T follicular helper cell (primary cell): ENCODE measurements at places on chromosomes 2 and 18.
A peak's percentile ranks its signal among the peaks of the same experiment; 100 is the strongest.

DNA sequence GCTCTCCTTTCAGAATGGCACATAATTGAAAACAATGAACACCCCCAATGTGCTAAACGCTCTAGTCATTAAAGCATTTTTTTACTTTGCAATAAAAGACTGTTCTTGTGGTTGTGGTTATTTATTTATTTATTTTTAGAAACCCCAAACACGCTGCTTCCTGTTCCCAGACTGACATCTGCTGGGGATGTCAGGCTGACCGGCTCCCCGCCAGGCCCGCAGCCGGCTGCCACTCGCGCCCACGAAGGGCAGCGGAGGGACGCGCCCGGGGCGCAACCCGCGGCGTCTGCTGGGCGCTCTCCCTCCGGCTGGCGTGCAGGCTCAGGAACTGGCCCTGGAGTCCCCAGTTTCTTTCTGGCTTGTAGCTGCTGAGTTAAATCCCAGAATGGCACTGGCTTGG is 83.1 kb upstream of the SP3 start:
- DNase-seq = no peak

GRCh38 chr2:32623311-32623706 is 4.5 kb upstream of the TTC27 start:
- DNase-seq = no peak

DNA sequence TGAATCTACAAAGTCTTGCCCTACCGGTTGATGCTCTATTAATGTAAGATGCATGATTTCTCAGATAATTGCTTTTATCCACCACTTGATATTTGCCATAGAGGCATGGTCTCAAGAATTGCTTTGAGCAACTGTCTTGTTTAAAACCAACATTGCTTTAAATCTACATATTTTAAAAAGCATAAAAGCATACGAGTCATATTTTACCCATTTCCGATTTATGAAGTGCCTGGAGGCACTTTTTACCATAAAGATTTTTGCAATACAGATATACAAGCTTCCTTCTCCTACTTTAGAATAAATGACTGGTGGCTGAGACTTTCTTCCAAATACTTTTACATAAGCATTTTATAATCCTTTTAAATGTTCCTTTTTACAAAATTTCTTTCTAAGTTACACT is 517.6 kb downstream of the TXNL1 start:
- DNase-seq = no peak

GRCh38 chr2:133109772-133110171 is 439.8 kb upstream of the LYPD1 start:
- no peak for DNase-seq

- no peak for DNase-seq
Measured at GRCh38 chr2:160581448-160581847, 87.8 kb upstream of the RBMS1 start.

- DNase-seq = no peak
Measured at GRCh38 chr2:142423603-142424002, 292.8 kb upstream of the LRP1B start.

DNA sequence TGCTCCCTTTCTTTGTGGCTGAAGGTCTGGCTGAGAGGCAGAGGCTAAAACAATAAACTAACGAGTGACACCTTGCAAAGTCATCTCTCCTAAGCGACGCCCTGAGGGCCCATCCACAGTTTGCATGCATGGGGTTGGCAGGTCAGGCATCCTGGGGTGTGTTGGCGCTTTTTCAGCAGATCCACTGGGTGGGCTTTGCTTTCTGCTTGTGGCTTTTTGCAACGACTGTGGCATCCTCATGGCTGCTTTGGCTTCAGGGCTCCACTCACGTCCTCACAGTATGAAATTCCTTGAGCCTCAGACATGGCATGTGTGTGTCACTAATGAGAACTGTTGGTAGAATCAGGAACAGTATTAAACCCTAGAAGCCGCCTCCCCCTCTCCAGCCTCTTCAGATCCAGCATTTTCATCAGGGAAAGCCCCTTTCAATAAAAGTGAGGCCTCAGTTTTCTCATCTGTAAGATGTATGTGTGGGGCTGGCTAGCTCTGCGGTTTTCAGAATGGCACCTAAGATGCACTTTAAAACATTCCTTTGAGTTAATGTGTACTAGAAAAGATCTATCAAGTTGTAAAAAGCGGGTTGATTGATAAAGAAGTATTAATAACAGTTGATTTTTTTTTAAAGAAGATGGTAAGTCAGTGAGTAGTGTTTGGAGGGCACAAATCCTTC is 72.5 kb downstream of the SH3BP4 start:
- no peak for DNase-seq

DNA sequence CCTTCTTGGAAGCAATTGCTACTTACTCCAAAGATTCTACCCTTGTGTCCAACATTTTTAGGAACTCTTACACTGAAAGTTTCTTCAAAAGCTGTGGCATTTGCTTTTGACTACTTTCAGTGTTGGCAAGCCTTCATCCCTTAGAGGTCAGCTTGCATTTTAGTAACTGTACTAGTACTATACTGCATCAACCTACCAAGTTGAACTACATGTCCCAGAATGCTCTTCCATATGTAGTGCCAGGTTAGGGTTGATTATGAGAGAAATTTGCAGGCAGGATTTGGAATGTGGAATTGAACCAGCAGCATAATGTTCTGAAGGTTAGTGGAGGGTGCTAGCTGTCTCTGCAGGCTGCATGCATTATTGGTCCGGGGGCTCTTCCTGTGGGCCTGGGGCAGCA is 218.3 kb upstream of the FBXO11 start:
- DNase-seq = no peak

DNA sequence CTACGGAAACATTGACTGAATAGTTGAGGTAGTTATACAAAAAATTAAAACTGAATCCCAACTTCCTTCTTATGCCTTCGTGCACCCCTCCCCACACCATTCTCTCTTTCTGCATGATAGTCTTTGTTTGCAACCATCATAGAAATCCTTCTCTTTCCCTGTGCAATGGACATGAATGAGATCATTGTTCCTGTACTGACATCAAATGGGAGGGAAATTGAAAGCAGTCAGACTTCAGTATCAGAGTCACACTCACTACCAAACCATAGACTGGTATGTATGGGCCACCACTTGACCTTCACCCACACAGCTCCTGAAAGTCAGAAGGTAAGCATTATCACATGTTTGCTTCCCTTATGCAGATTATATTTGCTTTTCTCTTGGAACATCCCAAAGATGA is 782.8 kb downstream of the BCL11A start:
- no peak for DNase-seq

DNA sequence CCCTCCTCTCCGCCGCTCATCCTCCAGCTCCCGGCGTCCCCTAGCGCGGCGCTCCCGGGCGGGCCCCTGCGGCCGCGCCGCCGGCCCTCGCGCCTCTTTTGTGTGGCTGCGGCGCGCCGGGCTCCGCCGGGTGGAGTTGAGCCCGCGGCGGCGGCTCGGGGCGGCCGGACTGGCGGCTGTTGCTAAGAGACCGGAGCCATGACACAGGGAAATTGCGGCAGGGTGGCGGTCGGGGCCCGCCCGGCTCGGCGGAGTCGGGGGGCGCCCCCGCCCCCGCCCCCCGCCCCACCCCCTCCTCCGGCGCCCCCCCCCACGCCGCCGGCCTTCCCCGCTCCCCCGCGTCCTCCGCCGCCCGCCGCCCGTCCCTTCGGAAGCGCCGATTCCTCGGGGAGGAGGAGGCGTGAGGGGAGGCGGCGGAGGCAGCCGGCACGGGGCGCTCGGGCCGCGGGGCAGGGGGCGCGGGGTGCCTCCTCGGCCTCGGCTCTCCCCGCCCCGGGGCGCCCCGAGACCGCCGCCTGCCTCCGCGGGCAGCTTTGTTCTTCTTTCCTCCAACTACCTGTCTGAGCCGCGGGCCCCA is at the start of gene TMEM200C:
Gene TMEM200C, minus strand, starts transcription at position 224 of the 577 bp plus-strand sequence. CDS start 3,459 bp downstream, outside the sequence.
- no peak for DNase-seq

- no peak for DNase-seq
Measured at GRCh38 chr18:21109936-21110712, 1.5 kb downstream of the ROCK1 start.

DNA sequence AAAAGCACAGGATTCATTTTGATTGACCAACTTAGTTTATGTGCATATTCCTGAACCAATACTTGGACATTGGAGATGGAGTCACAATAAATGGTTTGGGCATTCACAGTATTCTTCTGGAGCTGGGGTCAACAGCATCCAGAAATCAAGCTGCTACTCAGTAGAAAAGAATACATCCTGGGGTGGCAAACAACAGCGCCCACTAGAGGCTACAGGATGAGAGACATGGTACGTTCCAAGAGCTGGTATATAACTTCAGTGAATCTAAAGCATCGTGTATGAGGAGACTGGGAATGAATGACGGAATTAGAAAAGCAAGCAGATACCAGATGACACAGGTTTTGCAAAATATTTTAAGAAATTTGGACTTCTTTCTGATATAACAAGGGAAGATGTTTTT is 142.9 kb upstream of the FIGN start:
- no peak for DNase-seq

- DNase-seq = no peak
Measured at GRCh38 chr2:40240070-40240469, 211.8 kb downstream of the SLC8A1 start.

DNA sequence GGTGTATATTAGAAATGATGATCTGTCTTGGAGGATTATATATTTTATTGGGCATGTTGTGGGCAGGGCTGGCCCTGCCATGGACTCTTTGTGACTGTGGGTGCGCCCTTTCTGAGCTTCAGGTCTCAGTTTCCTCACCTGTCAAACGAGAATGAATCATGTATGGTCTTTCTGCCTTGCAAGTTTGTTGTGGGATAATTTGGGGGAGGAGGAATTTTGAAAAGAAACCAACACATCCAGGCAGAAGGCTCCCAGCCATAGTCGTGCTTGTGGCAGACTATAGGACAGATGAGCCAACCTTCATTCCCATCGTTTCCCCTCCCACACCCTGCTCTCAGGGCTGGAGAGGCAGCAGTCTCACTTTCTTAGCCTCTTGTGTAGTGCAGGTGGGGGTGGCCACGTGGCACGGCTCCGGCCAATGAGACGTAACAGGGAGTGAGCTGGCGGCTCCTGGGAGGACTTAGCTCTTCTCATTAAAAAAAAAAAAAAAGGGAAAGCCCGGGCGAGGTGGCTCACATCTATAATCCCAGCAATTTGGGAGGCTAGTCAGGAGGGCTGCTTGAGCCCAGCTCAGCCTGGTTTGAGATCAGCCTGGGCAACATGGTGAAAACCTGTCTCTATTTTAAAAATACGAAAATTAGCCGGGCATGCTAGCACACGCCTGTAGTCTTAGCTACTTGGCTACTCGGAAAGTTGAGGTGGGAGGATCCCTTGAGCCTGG is 63.1 kb downstream of the RHOB start:
- DNase-seq = no peak

GRCh38 chr2:137968477-137969417 is 4.5 kb downstream of the HNMT start:
- DNase-seq = no peak

DNA sequence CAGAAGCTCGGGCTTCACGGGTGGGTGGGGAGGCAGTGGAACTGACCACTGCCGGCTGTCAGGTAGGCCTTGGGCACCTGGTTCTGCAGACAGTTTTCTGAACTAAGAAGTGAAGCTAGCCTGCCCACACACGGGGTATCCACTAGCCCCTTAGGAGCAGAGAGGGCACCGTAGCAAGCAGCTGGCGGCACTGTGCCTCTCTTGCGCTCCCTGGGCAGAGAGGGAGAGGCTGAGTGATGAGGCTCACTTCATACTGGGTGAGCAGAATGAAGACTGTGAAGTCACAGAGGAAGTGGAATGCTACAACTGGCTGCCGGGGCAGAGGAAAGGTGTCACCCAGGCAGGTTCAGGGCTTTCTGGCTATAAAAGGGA is 753 bp downstream of the ITPRIPL1 start:
- peak; percentile 16 for DNase-seq

- no peak for DNase-seq
Measured at GRCh38 chr2:207332480-207333212, 166.9 kb upstream of the KLF7 start.

DNA sequence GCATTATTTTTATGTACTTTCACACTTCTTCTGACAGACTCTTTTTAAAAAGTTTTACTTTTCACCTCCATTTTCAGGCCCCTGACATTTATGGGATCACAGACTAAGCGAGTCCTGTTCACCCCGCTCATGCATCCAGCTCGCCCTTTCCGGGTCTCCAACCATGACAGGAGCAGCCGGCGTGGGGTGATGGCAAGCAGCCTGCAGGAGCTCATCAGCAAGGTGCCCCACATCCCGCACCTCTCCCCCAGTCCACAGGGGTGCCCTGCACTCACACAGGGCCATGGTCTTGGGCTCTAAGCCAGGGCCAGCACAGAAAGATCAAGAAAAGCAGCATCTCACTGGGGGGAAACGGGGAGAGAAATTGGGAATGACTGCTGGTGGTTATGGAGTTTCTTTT is 8.6 kb downstream of the CIDEA start:
- DNase-seq = no peak

- DNase-seq = no peak
Measured at GRCh38 chr2:73852020-73852419, 23.3 kb downstream of the STAMBP start.

GRCh38 chr18:75533950-75534349 is 106.4 kb upstream of the SMIM21 start:
- DNase-seq = no peak

- no peak for DNase-seq
Measured at GRCh38 chr2:74019516-74019915, 34.8 kb downstream of the TET3 start.

DNA sequence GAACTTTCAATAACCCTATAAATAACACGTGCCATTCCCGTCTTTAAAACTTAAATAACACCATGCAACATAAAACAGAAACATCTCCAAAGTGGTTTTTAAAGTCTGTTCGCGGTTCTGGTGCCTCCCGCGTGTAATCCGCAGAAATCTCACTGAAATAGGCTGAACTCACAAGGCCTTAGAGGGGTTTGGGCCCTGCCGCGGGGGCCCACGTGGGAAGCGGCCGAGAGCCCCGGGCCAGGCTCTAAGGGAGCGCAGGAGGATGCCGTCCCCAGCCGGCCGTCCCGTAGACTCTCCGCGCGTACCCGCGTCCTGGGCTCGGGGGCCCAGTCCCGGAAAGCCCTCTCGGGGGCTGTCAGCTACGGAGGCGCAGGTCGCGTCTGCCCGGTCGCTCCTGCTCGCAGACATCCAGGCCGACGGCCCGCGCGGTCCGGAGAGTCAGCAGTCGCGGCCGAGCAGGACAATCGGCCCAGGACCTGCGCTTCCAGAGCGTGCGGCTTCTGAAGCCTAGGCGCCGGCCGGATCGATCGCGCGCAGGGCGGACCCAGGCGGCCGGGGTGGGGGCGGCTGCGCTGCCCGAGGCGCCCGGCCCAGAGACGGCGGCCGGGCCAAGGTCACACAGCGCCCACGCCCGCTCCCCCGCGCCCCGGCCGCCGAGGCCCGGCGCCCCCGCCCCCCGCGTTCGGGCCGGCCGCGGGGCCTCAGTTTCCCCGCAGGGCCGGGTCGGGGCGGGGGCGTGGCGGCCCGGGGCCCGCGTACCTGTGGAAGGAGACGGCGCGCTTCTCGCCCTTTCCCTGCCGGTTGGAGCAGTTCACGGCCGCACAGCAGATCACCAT is 558 bp downstream of the THAP4 start:
- DNase-seq = no peak
